ENCODE measurements at places on chromosomes 1 and 21.

DNA sequence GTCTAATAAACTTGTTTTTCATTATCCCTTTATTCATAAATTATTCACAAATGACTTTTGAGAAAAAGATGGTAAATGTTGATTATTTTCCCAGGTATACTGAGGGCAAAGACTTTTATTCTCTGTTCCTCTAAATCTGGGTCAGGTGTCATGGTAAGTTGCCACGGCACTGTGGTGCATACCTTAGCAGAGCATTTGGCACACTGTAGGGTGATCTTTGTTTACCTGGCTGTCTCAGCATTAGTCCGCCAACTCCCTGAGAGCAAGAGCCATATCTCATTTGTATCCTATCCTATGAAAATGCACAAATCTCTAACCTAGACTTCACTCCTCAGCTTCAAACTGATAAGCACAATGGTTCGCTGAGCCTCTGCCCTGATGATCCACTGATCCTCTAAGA is 24.9 kb downstream of the GDAP2 start:
- no peaks in the 10 kb centered on the region for H3K36me3 ChIP-seq
- peak; percentile 53 for DNase-seq
- peaks cover 8% of the 10 kb centered on the region for H3K4me1 ChIP-seq
- no peak overlapping the region for H3K4me3 ChIP-seq

GRCh38 chr1:187840557-187840956 is 1011.8 kb downstream of the PLA2G4A start:
- no peaks in the 10 kb centered on the region for H3K36me3 ChIP-seq
- no peak for DNase-seq
- no peaks in the 10 kb centered on the region for H3K4me1 ChIP-seq
- H3K4me3 ChIP-seq = no peak overlapping the region
- no peaks in the 10 kb centered on the region for H3K27me3 ChIP-seq

DNA sequence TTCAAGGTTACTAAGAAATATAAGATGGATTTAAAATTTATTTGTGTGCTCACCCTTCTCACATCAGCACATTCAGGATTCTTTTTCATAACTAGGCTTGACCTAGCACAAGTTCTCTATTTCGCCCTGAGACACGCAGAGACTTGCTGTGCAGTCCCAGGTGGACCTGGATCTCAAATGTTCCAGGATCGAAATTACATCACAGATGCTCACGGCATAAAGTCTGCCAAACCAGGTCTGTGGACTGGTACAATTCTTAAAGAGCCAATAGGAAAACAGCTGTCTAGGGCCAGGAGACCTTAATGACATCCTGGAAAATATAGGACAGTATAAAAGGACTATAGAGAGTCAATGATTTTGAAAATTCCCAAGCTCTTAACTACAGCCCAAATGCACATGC is 2.2 kb downstream of the PGBD5 start:
- H3K27me3 ChIP-seq = no peaks in the 10 kb centered on the region
- no peak for DNase-seq
- H3K36me3 ChIP-seq = no peaks in the 10 kb centered on the region
- no peak overlapping the region for H3K4me3 ChIP-seq
- no peak overlapping the region for H3K27ac ChIP-seq
- H3K4me1 ChIP-seq = no peaks in the 10 kb centered on the region

DNA sequence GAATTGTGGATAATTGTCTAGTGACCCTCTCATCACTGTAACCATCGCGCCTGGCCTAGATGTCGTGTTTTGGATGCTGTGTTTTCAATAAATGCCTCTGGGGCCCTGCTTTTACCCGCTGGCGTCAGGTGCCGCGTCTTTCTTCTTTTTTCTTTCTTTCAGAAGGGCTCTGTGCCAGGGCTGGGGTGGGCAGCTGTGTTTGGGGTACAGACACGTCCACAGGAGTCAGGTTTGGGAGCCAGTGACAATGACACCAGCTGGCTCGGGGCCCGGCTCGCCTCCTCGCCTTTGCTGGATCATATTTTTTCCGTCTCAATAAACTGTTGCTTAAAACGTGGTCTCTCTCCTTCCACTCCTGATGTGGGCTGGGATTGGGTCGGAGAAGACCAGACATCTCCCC is 16.1 kb downstream of the TMEM201 start:
- no peaks in the 10 kb centered on the region for H3K27me3 ChIP-seq
- H3K4me3 ChIP-seq = no peak overlapping the region
- H3K27ac ChIP-seq = no peak overlapping the region
- H3K36me3 ChIP-seq = no peaks in the 10 kb centered on the region
- H3K4me1 ChIP-seq = no peaks in the 10 kb centered on the region
- DNase-seq = no peak

- no peak overlapping the region for H3K4me3 ChIP-seq
- DNase-seq = no peak
- H3K27me3 ChIP-seq = no peaks in the 10 kb centered on the region
- H3K4me1 ChIP-seq = peaks cover 16% of the 10 kb centered on the region
- H3K27ac ChIP-seq = peak overlapping the region; percentile 92
- H3K36me3 ChIP-seq = no peaks in the 10 kb centered on the region
Observed at GRCh38 chr1:59431566-59432294, 134.8 kb downstream of the FGGY start.

DNA sequence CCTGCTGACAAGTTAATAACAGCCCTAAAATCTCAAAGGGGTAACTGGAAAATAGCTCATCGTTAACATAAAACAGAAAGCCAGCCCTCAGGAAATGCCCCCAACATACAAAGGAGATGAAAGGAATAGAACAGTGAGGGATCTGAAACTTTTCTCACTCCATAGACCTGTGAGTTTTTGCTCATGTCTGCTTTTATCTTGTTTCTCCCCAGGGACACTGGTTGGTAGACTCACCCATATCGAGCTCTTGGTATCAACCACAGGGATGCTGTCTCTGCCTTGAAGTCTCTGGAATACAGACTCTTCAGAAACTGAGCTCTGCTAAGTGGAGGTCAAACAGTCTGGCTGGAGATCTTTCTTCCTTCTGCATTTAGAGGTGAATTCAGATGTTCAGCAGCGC is 77.4 kb upstream of the CAMK1G start:
- H3K4me1 ChIP-seq = no peaks in the 10 kb centered on the region
- H3K4me3 ChIP-seq = no peak overlapping the region
- no peak overlapping the region for H3K27ac ChIP-seq
- no peaks in the 10 kb centered on the region for H3K36me3 ChIP-seq
- no peaks in the 10 kb centered on the region for H3K27me3 ChIP-seq
- no peak for DNase-seq

GRCh38 chr1:203202431-203203245 is 16.1 kb upstream of the CHI3L1 start:
- no peak for DNase-seq
- no peak overlapping the region for H3K4me3 ChIP-seq
- H3K27ac ChIP-seq = no peak overlapping the region
- H3K36me3 ChIP-seq = no peaks in the 10 kb centered on the region
- no peaks in the 10 kb centered on the region for H3K27me3 ChIP-seq
- no peaks in the 10 kb centered on the region for H3K4me1 ChIP-seq

DNA sequence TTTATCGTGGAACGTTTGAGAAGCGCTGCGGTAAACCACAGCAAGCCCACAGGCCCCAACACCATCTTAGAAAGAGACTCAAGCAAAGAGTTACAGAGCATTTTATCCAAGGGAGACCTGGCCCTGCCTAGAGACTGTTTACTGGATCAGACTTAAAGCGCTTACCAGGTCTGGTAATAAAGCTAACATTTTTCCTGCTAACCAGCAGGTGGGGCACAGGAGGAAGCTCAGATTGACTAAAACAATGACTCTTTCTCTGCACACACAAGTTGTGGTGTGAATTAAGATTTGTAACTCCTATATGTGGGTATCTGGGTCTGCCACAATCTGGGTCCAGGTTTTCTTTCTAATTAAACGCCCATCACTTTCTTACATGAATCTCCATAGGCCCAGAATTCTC is 136.5 kb upstream of the ETS2 start:
- no peak overlapping the region for H3K4me3 ChIP-seq
- H3K27me3 ChIP-seq = no peaks in the 10 kb centered on the region
- no peak for DNase-seq
- no peaks in the 10 kb centered on the region for H3K36me3 ChIP-seq

DNA sequence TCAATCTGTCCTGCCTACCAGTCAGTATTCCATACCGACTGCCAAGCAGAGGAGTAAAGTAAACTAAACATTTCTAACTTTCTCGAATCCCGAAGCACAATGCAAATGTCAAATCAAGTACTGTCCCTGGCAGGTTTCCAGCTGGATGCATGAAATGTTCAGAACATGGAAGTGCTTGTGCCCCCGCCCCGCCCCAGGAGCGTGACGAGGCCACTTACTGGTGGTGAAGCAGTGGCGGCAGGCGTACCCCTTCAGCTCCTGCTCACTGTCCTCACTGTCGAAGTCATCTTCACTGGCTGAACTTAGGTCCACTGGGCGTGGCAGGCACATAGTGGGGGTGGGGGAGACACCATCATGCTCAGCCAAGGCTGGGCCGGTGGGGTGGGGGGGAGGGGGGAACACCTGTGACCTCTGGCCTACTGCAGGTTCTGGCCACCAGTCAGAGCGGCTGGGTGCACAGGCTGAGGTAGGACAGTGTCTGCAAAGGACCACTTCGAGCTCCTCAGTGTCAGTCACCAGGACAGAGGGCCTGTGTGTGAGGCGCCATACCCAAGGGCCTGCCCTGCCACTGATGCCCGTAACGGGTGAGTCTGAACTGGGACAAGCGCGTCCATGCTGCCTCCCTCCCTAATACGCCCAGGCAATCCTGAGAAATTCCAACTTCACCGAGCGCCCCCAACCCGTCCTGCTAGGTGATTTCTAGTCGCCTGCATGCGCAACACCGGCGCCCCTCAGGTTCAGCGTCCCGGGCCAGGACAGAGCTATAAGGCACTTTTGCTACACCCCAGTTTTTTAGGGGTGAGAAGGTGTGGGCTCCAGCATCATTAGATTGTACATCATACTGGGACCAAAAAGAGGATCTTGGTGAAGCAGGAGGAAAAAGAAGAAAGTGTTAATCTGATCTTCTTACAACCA is 46.9 kb downstream of the SLC45A1 start:
- H3K27me3 ChIP-seq = no peaks in the 10 kb centered on the region
- H3K36me3 ChIP-seq = peaks cover 42% of the 10 kb centered on the region
- H3K4me3 ChIP-seq = no peak overlapping the region
- DNase-seq = no peak
- no peak overlapping the region for H3K27ac ChIP-seq
- H3K4me1 ChIP-seq = peaks cover 53% of the 10 kb centered on the region

GRCh38 chr21:15195768-15196167 is 131.0 kb upstream of the NRIP1 start:
- no peaks in the 10 kb centered on the region for H3K36me3 ChIP-seq
- DNase-seq = peak; percentile 55
- peaks cover 10% of the 10 kb centered on the region for H3K4me1 ChIP-seq

Data from right lobe of liver (tissue), 6 donors.